ENCODE measurements at places on chromosomes 7 and 10.
A peak's percentile ranks its signal among the peaks of the same experiment; 100 is the strongest.

DNA sequence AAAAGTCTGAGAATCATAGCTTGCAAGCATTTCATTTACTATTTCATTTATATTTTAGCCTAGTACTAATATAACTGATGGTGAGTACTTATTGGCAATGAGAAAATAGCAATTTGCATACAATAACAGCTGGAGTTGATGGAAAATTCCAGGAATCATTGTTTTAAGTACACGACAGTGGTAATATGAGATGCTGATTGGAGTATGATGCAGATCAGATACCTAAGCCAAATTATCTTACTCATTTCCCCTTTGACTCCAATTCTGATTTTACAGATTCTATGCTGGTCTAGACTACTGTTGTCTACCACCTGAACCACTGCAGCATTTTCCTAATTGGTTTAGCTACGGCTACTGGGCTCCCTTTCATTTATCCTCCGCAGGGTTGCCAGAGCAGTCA is 36.7 kb downstream of the GNG11 start:
- DNase-seq = peak; percentile 34

- no peak for DNase-seq
These were observed 68.5 kb upstream of the DKK1 start for GRCh38 chr10:52245547-52245946.

DNA sequence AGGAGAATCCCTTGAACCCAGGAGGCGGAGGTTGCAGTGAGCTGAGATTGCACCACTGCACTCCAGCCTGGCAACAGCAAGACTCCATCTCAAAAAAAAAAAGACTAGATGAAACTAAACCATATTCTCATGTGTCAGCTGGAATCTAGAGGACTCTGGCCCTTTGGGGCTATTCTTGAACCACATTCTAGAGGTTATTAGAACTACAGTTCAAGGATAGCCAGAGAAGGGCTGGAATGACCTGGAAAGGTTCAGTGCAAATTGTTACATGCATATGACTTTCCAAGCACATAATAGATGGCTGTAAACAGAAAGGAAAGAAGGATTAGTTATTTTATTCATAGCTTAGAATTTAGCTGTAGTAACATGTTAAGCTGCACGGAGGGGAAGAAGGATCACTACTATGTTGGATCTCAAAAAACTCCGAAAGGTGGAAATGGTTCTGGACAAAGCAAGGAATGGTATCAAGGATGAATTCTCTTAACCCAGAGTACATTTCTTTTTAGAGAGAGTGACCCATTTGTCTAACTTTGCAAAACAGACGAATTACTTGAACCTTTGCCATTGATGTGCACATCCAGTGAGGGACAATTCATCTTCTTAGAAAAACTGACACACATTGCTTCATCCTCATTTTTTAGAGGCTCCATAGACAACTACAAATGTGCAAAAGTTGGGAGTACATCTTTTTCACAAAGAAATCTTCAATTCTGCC is 124.0 kb upstream of the SAMD8 start:
- no peak for DNase-seq

- peak; percentile 84 for DNase-seq
These were observed 95.1 kb upstream of the DIP2C start for GRCh38 chr10:784403-785088.

DNA sequence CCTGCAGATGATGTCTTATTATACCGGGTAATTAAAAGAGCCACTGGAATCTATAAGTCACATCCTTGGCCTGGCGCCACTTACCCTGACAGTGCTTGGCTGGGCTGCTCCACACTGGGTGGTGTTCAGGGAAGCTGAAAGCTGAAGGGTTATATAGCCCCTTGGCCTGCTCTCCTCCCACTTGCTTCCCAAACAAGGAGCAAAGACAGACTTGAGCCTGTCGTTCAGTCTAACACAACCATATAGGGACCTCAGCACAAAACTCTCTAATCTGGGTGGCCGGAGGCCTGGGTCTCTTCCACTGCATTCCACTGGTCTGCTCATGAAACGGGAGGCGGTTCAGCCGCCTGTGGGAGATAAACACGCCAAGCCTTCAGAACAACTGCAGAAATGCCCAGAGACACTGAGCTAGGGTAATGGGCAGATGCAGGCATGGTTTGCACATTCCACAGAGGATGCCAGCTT is at the start of gene ACTA2:
ACTA2 (minus strand) TSS at position 127 of the 465 bp plus-strand sequence. CDS start 3,843 bp downstream, outside the sequence.
- peak; percentile 95 for DNase-seq

GRCh38 chr7:98322331-98323270 is 41.1 kb downstream of the BRI3 start:
- DNase-seq = no peak
